ENCODE measurements at places on chromosomes 2 and 18.
A peak's percentile ranks its signal among the peaks of the same experiment; 100 is the strongest.

GRCh38 chr2:23135481-23136100 lies 249.4 kb upstream of the KLHL29 start:
- DNase-seq = no peak

DNA sequence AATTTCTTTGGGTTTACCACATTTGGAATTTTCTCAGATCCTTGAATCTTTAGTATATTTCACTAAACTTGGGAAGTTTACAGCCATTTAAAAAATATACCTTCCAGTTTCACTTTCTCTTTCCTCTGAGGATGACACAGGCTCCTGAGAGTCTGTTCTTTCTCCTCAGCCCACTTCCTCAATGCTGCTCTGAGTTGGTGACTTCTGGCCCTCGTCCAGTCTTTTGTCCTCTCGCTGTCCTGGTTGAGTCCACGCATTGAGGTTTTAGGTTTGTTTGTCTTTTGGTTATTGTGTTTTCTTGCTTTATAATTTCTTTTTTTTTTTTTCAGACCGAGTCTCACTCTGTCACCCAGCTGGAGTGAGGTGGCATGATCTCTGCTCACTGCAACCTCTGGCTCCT lies 40.7 kb upstream of the GALR1 start:
- DNase-seq = peak; percentile 34

DNA sequence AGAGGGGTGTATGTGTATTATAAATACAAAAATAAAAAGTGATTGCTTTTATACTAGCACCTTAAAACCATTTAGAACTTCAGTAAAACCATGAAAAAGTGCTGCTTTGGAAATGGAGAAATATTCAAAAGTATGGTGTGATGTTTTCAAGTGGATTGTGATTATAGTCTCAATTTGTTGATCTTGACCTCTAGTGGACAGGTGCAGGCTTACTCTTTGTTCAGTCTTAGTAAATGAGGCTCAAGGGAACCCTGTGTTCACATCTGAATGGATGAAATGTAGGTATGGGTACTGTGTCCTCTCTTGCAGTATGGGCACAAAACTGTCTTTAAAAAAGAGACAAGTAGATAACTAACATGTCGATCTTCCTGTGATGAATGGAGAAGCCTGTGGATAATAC lies 145.8 kb downstream of the MCFD2 start:
- DNase-seq = no peak

GRCh38 chr2:183678908-183679307 lies 554.7 kb downstream of the NUP35 start:
- DNase-seq = no peak

DNA sequence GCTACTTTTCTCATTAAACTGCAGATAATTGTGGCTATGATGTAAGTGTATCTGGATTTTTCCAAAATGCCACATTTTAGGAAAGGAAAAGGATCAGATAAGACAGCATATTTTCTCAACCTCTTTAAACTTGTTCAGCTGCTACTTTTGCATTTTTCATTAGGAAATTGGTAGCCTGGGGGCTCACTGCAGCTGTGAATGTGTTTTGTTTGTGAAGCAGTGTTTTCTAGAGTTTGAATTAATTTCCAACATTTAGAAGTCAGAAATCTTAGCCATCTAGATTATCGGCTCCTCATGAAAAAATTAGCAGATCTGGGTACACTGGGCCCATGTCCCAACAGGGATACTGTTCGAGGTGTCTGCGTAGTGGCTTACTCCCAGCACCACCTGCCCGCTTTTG lies 56.3 kb upstream of the ZDBF2 start:
- no peak for DNase-seq

GRCh38 chr2:27264753-27265535 lies 2.1 kb upstream of the SLC30A3 start:
- DNase-seq = peak; percentile 24

GRCh38 chr18:8795586-8796325 lies 90.4 kb downstream of the MTCL1 start:
- DNase-seq = no peak

DNA sequence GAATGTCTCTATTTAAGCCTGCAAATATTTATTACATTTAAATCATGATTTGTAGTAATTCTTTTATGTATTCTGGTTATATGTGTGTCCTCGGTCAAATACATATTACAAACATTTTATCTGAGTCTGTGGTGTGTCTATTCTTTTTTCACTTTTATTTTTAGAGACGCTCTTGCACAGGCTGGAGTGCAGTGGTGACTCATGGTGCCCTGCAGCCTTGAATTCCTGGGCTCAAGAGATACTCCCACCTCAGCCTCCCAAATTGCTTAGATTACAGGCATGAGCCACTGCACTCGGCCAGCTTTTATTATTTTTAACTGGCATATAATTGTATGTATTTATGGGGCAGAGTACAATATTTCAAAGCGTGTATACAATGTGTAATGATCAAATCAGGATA lies 47.5 kb downstream of the ARID5A start:
- no peak for DNase-seq

- DNase-seq = no peak
Observed at GRCh38 chr2:236873636-236874035, 212.1 kb upstream of the COPS8 start.

DNA sequence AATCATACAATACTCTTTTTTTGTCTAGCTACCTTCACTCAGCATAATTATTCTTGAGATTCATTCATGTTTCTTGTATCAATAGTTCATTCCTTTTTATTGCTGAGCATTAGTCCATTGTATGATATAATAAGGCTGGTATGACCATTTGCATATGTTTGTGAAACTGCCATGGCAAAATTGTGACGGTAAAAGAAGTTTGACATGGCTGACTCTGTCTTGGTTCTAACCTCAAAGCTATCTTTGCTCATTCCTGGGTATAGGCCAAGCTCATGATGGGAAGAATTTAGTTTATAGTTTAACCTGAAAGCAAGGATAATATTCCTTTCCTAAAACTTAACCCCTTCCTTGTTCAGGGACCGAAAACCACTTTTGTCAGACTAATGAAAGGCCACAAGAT lies 46.4 kb downstream of the COMMD1 start:
- no peak for DNase-seq

- DNase-seq = no peak
Observed at GRCh38 chr2:27771202-27771547, 344 bp upstream of the MRPL33 start.

DNA sequence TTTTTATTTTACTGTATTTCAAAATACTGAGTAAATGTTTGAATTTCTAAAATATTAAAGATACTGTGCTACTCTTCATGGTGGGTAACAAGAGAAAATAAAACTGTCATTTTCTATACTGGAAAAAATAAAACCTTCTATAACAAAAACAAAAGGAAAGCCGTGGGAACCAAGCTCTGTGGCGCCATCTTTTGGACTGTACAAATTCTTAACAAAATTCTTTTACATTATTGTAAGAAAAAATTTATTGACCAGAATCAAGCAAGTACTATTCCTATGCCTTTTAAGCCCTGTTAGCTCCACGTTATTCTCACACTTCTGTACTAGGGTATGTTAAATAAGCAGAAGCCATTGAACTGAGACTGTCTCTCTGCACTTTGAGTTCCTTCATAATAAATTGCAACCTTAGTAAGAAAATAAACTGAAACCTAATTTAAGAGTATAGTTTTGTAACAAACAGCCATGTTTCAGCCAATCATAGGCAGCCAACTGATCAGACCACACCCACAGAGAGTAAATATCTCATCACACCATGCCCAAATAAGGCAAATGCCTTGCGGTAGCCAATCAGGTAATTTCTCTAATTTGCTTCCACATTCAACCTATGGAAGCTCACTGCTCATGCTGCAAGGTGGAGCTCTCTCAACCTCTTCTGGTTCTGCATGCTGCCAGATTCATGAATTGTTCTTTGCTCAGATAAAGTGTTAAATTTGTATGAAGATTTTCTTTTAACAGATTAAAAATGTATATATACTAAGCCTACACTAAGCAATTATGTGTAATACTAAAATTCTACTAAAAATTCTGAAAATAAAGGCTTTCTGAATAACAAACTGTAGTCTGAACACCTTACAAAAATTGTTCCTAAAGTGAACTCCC lies 42.2 kb downstream of the HIBCH start:
- peak; percentile 4 for DNase-seq

DNA sequence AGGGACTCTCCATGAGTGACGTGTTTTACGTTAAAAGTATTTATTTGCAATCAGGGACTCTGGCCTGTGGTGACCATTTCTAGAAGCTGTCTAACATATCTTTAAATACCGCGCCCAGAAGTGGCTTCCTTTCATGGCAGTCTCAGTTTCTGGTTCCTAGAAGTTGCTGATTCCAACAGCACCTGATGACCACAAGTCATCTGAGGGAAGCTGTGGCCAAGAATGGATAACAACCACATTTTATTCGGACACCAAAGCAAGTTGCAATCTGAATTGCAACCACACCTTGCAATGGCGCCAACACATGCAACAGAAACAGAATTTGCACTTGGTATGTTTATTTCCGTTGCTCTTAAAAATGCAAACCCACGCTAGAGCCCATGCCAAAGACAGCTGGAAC lies 33.1 kb downstream of the MEX3C start:
- DNase-seq = no peak

DNA sequence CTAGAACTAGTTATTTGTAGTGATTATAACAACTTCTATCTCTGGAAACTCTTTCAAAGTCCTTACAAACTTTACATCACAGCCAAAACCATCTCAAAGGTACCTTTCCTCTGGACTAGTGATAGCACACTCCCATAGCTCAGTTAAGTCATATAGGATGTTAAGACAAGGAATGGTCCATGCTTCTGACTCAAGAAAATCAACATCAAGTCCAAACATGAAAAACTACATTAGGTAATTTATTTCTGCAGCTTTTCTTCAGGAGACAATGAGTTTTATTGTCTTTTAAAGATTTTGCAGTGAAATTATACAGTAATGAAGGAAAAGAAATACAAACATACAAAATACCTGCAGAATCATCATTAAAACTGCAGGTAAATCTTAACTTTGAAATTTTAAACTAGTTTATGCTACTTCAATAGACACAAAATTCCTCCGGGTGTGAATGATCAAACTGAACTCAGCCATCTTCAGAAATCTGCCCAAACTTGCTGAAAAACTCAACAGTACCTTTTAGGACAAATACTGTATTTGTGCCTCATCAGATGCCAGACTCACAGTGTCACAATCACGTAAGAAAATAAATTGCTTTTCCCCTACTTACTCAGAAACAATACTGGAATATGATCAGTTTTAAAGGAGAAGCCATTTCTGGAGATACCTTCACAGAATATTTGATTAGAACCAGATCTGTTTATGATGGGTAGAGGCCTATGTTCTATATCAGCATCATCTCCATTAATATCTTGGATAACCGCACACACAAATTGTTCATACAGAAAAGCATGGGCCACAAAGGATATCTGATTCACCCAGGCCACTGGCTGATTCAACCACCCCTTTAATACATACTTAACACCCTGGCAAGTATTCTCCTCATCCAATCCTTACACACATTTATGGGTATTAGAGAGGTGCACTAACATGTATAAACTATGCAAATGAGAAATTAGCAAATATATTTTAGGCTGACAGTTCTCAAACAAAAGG lies 2.6 kb downstream of the TMEM131 start:
- DNase-seq = no peak

DNA sequence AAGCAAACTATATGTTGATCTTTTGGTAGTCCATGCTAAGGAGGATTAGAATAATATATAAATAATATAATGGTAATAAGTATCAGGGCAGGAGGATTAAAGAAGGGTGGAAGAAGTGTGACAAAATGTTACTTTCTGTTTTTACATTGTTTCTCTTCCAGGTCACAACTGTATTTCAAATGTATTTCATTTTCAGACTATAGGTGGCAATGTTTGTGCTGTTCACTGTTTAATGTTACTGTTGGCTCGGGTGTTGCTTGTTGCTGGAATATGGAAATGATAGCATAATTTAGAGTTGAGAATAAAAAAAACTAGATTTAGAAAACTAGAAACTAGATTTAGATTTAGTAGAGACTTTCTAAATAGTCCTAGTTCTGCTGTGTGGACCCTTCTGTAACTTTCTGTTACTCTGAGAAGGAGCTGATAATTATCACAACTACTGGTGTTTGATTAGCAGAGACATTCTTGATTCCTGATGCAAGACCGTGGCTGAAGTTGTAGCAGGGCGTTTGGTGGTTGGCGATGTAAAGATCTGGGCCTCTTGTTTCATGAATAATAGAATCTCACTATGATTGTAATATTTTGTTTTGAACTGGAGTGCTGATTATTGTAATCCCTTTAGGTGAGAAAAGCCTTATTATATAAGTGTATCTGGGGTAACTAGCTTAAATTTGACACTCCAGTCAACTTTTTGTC lies 7.9 kb downstream of the NEDD4L start:
- peak; percentile 34 for DNase-seq

GRCh38 chr2:99442837-99443236 lies 47.0 kb downstream of the REV1 start:
- DNase-seq = no peak

- no peak for DNase-seq
Observed at GRCh38 chr18:58937887-58938267, 73.2 kb downstream of the ZNF532 start.

DNA sequence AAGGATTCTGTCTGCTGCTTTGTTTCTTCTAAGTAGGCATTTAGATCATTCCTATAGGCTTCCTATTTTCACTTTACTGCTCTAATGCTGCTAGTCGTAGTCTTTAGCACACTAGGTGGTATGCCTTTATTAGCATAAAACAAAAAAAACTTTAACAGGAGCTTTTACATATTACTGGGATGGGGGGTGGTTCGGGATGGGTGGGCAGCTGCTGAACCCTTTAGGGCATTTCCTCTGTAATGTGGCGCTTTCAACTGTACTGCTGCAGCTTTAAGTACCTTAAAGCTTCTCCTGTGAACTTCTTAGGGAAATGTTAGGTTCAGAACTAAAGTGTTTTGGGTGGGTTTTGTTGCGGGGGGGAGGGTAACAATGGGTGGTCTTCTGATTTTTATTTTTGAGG lies 41.3 kb downstream of the ACTR2 start:
- no peak for DNase-seq

DNA sequence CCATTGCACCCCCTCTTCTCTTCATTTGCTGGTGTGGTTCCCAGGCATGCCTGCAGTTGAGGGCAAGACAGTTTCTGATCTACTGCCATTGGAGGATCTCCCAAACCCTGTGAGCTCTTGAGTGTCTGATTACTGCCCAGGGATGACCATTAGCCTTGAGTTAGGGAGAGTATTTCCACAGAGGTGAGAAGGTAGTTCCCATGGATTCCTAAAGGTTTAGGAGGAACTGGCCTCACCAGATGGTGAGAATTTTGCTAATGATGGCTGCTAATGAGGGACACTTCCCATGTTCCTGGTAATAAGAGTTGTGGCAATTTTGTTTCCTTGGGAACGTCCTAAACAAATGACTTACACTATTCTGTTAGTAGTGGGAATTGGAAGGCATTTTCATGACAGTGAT lies 42.5 kb downstream of the PTPRM start:
- no peak for DNase-seq

GRCh38 chr2:22209545-22209944 lies 1085.8 kb downstream of the TDRD15 start:
- no peak for DNase-seq

DNA sequence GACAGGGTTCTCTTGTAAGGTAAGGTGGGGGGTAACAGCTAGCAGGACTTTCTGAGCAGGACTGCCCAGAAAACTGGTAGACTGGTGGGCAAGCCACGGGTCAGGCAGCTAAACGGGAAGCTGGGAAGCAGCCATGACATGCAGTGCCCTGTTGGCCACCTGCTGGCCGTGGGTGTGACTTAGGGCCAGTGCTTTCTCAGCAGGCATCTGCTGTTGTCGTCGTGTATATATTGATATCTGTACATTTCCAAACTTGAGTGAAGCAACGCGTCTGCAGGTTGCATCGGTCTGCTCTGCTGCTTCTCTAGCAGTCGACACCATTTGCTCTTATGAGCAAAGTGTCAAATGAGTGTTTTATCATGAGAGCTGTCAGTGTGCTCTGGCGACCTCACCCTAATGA lies 31.0 kb downstream of the COA5 start:
- no peak for DNase-seq

Measured in midbrain (tissue), 1 donor.